ENCODE measurements at places on chromosomes 5 and 9.

DNA sequence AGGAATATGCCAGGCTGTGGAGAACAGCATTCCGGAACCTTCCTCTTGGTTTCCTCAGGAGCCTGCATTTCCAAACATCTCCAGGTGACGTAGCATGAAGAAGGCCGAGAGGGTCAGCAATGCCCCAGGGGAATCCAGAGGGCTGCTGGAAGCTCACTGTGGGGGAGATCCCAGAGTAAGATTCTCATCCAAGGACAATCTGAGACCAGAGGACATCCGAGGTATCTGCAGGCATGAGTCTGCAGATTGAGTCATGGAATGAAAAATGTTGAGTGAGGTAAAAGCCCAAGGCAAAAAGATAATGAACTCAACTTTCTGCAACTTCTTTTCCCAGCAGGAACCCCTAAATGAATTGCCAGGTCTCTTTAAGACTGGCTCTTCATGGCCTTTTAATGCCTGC, 73.5 kb downstream of the KIF4B start:
- DNase-seq: no peak

GRCh38 chr9:114779352-114779845, 26.4 kb downstream of the TNFSF15 start:
- no peak for DNase-seq

DNA sequence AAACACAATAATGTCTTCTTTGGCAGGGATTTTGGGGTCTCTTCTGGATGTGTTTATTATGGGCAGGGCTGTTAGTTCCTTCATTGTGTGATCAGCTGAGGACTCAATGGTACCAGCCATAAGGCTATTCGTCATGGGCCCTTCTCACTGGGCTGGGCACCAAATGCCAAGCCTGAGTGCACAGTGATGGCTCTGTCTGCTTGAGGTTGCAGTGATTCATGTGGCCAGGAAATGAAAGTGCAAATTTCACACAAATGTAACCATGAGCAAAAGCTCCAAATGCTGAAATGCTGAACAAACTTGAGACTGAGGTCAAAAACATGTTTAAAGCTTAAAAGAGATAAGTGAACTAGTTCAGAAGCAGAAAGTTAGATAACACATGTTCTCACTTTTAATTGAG, 191.0 kb downstream of the TARS1 start:
- no peak for DNase-seq

- DNase-seq: no peak
Measured at GRCh38 chr9:70229579-70229978, 29.2 kb upstream of the SMC5 start.

- DNase-seq: no peak
Measured at GRCh38 chr9:129627556-129628440, 1.8 kb downstream of the NTMT1 start.

DNA sequence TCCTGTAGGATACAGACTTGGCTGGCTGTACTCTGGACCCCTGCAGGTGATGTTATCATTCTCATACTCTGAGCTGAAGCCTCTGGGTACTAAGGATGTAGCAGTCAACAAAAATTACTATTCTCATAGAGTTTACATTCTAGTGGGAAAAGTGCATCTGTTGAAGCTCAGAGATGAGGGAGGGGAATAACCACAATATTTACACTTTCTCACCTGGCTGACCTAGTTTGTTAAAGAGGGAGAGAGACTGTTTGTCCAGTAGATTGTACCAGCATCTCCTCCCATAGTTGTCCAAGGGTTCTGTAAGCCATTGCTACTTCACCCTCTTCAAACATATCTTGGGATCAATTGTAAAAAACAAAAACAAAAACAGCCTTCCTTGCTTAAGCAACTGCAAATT, 33.8 kb upstream of the CHD1 start:
- no peak for DNase-seq

GRCh38 chr5:16577677-16578076, 39.1 kb downstream of the RETREG1 start:
- DNase-seq: no peak

DNA sequence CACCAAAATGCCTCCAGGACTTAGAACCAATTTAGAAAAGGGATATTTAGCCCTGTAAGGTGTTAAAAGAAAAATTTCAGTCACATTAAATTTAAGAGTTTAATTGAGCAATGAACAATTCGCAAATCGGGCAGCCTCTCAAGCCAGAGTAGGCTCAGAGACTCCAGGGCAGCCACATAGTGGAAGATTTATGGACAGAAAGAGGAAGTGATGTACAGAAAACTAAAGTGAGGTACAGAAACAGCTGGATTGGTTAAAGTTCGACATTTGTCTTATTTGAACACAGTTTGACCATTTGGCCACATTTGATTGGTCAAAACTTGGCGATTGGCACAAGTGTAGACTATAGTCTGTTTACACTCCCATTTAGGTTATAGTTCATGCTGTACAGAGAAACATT, 525.9 kb upstream of the ZNF608 start:
- DNase-seq: no peak

DNA sequence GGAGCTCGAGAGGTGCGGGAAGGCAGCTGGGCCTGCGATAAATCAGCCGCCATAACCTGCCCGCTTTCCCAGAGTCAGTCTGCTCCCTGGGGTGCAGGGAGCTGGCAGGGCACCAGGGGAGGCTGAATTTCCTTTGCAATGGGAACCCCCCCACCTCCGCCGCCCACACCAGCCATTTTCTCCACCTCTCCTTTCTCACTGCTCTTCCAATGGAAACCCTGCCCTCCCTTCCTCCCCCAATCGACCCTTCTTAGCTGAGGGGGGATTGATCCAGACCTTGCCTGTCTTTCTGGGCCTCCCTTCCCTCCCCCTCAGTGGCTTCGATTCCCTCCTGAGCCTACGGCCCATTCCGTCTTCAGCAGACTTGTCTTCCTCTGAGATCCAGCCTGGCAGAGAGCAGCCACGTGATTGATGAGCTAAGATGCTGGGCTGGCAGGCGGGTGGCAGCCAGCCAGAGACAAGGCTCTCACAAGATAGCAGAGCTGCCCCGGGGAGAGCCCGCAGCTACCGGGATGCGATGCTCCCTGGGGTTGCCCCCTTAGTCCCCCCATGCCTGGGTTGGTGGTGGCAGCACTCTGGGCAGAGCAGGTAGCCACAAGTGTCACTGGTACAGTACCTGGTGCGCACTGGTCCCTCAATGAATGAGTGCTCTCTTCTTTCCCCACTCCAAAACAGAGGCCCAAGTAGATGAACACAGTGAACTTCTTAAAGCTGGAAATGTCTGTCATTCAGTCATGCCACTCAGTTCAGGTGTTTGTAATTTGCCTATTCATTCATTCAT, 53.7 kb upstream of the FABP6 start:
- DNase-seq: no peak

DNA sequence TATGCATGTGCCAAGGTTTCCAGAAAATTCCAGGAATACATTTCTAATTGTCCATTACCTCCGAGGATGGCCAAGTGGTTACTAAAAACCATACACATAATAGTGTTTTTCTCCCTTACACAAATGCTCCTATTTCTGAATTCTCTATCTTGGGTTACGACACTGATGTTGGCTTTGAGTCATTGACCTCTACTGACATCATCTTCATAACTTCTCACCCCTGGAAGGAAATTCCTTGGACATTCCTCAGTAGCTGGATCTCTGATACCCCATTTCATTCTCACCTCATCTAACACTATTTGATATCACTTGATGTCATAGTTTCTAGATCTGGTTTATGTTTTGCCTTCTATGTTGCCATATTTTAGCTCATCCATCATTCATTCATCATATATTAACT, 287.2 kb downstream of the CTNND2 start:
- DNase-seq: no peak

GRCh38 chr9:91426123-91426745, 2.6 kb upstream of the NFIL3 start:
- DNase-seq: no peak

DNA sequence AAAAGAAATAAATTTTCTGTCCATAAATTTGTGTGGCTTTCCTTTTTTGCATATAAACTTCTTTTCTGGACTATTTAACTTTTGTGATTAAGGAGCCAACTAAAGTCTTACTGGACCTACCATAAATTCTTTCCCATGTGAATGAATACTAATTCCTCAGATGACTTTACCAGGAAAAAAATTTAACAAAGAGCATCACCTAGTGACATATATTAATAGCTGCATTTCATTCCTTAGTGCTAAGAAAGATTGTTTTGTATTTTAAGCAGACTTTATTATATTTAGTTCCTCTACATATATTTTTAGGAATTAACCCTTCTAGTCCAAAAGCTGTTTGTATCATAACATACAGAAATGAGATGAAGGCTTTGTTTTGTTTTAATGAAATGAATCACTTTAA, 64.4 kb downstream of the C9orf85 start:
- no peak for DNase-seq

DNA sequence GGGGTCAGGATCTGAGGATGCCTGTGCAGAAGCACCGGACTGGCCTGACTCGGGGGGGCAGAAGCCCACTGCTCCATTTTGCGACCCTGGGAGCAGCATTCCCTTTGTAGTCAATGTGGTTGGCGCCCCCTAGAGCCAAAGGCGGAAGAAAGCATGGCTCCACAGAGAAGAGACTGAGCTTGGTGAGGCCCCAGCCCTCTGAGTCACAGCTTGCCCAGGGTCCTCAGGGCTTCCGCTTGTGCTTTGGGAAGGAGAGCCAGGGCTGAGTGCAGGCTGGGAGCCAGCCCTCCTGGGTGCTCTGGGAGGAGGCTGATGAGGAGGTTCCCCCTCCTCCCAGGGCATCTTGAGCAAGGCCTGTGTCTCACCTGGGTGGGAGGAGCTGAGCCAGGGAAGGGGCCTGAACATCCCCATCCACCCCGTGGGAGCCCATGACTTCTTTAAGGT, 5.5 kb upstream of the AQP3 start:
- peak; percentile 58 for DNase-seq

GRCh38 chr9:26157411-26157810, 479.2 kb upstream of the TUSC1 start:
- DNase-seq: no peak

DNA sequence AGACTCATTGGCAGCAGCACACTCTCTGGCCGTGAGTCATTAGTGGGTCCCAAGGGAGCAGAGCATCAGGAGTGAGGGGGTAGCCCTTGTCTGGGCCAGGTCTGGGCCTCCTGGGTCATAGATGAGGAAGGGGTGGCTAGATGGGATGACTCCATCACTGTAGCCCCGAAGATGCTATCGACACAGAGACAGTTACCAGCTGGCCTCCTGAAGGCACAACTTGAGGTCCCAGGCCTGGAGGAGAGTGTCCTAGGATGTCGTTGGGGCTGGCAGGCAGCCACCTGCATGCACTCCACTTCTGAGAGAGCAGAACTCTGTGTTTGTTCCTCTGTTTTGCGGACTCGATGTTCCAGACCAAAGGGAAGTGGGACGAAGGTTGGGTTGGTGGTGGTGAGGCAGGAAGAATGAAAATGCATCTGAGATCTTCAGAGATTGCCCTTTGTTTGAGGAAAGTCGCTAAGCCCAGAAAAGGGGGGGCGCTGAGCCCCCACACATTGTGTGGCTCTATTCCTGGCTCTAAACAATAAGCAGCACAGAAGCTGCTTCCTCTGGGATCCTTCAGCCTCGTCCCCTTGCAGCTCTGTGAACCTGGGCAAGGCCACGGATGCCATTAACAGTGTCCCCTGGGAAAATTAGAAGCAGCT, 4.7 kb downstream of the BTNL9 start:
- DNase-seq: no peak

- DNase-seq: no peak
Measured at GRCh38 chr9:101481261-101481660, 45.7 kb upstream of the ALDOB start.

DNA sequence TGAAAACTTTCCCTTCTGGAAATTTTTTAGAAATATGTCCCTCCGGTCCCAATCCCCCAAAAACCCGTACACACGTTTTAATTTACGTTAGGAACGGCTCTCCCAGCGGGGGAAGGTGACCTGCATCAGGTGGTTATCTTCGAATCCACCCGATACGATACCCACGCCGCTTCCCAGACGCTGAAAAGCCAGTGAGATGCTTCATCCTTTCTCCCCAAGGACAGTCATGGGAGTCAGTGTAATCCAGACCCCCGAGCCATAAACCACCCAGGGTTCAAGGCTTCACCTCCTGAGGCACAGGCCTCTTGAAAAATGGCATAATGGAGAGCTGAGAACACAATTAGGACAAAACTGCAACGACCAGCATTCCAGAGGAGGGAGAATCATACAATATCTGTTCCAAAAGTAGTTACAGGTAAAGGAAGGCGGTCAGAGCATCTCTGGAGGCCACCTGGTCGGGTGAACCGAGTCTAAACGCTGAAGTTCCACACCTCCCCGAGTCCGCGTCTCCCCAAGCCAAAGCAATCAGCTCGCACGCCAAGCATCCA, 857 bp downstream of the FAM169A start:
- DNase-seq: no peak

GRCh38 chr9:37221489-37222106, 101.2 kb downstream of the ZCCHC7 start:
- DNase-seq: no peak

DNA sequence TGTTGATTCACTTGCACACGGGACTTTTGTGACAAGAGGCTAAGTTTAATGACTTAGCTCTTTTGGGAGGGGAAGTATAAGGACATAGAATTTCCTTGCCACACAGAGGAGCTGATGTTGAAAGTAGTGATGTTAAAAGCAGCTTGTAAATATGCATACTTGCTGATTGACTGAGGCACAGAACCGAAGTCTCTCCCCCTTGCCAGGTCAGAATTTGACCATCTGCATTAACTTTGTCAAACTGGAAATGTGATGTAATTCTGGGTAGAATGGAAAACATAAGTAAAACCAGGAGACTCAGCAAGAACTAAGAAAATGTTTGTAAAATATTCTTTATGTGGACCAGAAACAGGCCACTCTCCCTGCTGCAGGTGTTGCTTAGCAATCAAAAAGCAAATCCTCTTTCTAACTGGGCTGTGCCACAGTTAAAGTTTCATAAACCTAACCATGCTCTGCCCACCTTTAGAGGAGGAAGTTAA, 284.2 kb downstream of the NR3C1 start:
- no peak for DNase-seq

GRCh38 chr5:89493414-89493813, 610.4 kb upstream of the MEF2C start:
- no peak for DNase-seq

- DNase-seq: no peak
Measured at GRCh38 chr9:90188656-90189055, 454.0 kb downstream of the DIRAS2 start.

DNA sequence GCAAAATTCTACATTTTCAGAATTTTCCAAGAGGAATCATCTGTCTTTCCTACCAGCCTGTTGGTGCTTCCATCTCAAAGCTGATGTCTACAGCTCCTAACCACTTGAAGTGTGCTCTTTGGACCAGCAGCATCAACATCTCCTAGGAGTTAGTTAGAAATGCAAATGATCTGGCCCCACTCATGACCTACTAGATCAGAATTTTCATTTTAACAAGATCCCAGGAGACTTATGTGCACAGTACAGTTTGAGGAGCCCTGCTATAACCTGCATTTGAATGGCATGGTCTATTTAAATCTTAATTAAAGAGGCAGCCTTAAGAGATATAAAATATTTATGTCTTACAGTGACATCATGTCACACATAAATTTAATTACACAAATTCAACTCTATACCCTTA, 33.8 kb downstream of the ITK start:
- DNase-seq: no peak

- no peak for DNase-seq
Measured at GRCh38 chr5:42952578-42952974, 87.5 kb downstream of the ANXA2R start.

GRCh38 chr5:145825751-145826180, 9.4 kb downstream of the PRELID2 start:
- no peak for DNase-seq

All from stimulated activated CD4-positive, alpha-beta T cell treated with anti-CD3 and anti-CD28 coated beads, Interleukin-4, amount 100 ng/mL, for 1 hour (primary cell).